ENCODE measurements at places on chromosomes 3 and 15.

GRCh38 chr3:12557473-12558100 lies 700 bp downstream of the MKRN2 start:
- DNase-seq = no peak

GRCh38 chr3:145952536-145952935 lies 208.4 kb downstream of the PLOD2 start:
- no peak for DNase-seq

- DNase-seq = no peak
Observed at GRCh38 chr3:72042397-72043203, 257.7 kb upstream of the PROK2 start.

DNA sequence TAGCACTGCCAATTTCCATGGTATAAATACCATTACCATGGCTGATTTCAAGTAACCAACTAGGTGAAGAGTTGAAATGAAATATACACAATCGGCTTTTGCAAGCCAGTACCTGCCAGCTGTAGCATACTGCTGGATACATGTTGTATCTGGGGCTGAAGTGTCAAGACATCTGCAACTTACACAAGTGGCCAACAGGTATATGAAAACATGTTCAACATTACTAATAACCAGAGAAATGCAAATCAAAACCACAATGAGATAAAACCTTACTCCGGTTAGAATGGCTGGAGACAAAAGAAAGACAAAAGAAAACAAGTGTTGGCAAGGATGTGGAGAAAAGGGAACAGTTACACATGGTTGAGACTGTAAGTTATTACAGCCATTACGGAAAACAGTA lies 11.6 kb downstream of the ATOSA start:
- no peak for DNase-seq

DNA sequence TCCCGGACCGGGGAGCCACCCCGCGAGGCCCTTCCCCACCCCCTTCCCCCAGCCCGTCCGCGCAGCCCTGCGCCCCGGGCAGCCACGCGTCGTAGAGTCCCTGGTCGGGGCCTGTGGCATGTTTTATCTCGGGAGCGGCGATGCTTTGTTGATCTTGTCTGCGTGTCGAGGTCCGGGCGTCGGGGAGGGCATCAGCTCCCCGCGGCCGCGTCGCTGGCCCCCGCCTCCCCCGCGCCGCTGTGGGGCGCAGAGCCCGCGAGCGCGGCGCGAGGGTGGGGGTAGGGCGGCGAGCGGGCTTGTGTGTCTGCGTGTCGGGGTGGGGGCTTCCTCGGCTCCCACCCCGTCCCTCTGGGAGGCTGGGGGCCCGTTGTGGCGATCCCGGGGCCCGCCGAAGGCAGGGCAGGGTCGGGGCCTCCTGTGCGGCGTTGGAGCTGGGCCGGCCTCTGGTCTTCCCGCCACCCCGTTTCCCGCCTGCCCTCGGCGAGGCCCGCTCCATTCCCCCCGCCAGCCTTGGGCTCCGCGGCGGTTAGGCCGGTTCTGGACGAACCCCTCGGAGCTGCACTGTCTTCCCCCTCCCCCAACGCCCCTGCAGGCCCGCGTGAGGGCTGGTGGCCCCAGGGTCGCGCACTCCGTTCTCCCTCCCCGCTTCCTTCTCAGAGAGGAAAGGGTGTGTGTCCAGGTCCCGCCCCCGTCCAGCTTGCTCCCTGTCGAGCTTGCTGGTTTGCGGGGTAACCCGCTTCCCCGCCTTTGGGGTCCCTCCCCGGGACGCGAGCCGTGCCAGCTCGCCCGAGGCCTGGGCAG lies 695 bp downstream of the GMPS start:
- no peak for DNase-seq

GRCh38 chr15:78944202-78944625 lies 632 bp downstream of the CTSH start:
- no peak for DNase-seq

GRCh38 chr3:123948449-123948848 lies 12.6 kb downstream of the CCDC14 start:
- no peak for DNase-seq

DNA sequence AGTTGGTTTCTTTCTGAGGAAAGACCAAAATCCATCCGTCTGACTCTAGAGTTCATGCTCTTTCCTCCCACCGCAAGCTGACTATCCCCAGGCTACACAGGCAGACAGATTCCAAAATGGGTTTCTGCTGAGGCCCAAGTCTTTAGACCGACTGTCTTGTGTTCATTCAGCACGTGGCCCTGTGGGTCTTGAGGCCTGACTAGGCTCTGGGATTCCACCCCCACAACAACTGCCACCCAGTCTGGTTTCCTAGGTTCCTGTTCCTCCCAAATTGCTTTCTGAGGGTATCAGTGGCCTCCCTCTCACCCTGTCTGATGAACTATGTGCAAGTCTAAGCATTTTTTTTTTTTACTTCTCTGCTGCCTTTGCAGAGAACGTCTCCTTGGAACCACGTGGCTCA lies 67.7 kb downstream of the CYP19A1 start:
- no peak for DNase-seq

GRCh38 chr15:89647191-89647851 lies 7.9 kb downstream of the KIF7 start:
- DNase-seq = peak; percentile 9

GRCh38 chr3:120101624-120102023 lies 7.4 kb upstream of the GSK3B start:
- DNase-seq = no peak

DNA sequence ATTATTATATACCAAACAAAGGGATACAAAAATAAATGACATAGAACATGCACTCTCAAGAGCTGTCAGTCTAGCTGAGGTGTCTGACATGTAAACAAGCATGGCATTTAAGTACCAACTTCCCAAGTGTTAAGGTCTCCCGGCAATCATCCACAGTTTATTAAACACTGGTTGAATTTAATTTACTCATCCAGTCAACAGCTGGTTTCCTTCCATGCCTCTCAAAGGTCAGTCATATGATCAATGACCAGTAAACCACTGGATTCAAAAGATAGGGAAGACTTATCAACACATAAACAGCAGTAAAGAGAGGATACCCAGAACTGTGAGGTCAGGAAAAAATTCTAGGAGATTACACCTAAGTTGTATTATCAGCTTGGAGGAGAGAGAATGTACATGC lies 80.4 kb downstream of the ADAM10 start:
- no peak for DNase-seq

DNA sequence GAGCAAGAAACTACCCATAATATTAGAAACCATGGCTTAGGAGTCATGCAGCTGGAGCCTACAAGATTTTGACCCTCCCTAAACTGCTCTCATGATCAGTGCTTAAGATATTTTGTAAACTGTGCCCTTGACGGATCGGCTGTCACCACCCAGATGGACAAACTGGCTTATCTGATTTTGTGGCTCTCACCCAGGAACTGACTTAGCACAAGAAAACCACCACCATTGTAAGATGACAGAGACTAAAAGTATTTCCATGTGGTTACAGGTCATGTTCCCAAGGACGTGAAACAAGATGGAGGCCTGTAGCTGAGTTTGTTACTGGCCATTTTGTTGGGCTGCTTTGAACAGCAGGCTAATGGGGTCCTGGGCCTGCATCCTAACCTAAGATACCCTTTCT lies 940.9 kb downstream of the OTOL1 start:
- DNase-seq = no peak

DNA sequence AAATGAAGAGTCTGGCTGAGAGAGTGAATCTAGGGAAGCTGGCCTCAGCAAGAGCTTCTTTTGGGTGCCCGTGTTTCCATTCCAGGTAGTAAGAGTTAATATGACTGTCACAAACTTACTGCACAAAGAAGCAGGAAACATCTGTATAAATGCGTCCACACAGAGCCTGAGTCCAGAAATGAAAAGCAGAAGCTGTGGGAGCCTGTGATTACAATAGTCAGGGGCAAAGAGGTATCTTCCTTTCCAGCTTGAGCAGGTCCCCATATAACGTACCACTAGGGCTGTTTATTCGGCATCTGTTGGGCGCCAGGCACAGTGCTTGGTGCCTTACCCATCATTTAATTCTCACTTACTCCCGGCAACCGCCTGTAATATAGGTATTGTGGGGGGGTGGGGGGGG lies 40.5 kb upstream of the B3GNT5 start:
- DNase-seq = no peak

GRCh38 chr3:188937389-188937788 lies 234.4 kb upstream of the TPRG1 start:
- DNase-seq = no peak

GRCh38 chr3:185457376-185457775 lies 41.5 kb downstream of the TMEM41A start:
- no peak for DNase-seq

- no peak for DNase-seq
Observed at GRCh38 chr15:48175126-48175525, 3.0 kb downstream of the MYEF2 start.

GRCh38 chr3:145704020-145704419 lies 457.0 kb downstream of the PLOD2 start:
- no peak for DNase-seq

DNA sequence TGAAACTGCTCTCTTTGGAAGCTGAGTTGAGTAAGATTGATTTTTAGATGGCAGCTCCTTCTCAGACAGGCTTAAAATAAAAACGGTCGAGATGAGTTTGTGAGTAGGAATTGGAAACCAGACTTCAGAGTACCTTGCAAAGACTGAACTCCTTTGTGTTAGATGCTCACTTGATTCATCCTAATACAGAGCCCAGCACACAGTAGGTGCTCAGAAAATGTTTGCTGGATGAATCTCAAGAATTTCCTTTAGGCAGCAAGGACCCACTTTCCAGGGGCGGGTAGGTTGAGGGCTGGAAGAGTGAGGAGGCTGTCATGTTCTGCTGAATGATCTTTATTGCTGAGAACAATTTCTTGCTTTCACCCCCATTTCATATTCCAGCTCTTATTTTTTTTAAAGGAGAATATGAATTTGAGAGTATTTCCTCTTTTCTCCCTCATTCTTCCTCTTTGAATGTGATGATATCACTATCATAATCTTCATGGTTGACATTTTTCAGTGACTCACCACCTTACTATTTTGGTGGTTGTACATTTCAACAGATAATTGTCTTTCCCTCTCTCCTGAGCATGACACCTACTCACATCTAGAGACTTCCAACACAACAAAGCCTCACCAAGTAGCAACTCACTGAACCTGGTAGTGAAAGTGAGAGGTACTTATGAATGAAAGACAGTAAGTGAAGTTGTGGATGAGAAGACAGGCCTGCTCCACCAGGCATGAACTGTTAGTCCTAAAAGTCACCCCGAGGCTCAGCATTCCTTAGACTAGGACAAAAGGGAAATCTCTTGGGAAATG lies 113.3 kb downstream of the PDCD6IP start:
- no peak for DNase-seq

DNA sequence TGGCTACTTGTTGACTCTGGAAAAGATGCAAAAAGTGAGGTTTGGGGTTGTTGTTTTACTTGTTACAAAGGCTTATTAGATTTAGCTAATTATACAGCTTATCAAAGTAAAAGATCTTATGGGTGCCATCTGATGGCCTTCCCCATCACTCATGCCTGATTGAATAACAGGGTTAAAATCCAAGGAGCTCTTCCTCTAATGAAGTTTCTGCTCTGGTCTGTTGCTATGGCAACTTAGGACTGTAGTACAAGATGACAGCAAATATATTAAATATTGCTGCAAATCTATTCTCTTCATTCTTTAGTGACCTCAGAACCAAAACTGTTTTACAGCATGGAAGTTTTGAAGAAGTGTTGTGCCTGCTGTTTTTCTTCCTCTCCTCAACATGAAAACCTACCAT lies 45.6 kb upstream of the SRGAP3 start:
- no peak for DNase-seq

DNA sequence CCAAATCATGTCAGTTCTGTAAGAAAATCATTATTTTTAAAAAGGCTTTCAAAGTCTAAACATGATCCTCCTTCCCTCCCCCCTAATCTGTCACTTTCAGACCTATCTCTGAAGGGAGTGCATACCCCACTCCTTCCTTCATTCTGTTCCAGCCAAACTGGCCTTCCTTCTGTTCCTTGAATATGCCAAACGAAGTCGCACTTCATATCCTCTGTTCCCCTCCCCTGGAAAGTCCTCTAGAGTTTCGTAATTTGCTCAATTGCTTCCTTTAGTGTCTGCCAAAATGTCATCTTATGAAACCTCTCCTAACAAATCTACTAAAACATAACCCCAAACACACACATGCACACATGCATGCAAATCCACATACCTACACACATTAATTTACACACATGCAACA lies 69.5 kb upstream of the TUSC7 start:
- DNase-seq = no peak

DNA sequence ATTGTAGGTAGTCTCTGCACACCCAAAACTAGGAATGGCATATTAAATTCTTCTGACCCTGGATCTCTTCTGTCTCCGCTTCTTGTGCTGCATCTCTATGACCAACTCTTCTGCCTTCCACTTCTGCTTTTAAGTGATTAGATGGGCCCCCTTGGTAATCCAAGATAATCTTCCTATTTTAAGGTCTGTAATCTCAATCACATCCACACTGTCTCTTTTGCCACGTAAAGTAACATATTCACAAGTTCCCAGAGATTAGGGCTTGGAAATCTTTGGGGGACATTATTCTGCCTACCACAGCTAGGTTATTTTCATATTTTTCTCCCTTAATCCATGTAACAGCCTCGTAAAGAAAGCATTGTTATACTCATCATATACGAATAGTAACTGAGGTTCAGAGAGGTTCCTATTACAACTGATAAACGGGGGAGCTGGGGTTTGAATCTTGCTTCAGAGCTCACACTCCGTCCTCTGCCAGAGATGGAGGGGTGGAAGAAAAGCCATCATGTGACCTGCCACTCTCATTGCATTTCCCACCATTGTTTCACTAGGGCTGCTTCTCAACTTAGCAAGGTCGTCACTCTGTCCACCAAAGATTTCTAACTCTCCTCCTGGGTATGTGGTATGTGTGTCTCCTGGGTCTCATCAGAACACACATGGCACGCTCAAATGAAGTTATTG lies 6.6 kb upstream of the CD47 start:
- no peak for DNase-seq

GRCh38 chr3:40690749-40691451 lies 166.1 kb downstream of the ZNF621 start:
- no peak for DNase-seq

- DNase-seq = no peak
Observed at GRCh38 chr15:64148168-64148567, 3.4 kb upstream of the SNX22 start.

GRCh38 chr3:112803467-112803866 lies 43.2 kb downstream of the CD200R1L start:
- DNase-seq = no peak

DNA sequence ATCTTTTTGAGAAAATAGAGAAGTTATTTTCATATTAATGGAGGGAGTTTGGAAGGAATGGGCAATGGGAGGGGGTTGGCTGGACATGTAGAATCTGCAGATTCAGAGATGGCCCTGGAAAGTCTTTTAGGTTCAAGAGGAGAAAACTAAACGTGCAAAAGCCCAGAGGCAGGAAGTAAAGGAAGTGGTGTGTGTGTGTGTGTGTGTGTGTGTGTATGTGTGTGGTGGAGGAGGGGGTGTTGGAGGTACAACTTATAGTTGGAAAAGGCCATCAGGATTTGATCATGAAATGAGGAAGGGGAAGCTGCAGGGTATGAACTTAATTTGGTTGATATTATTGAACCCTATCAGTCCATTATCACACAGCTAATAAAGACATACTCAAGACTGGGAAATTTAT lies 5.6 kb upstream of the LPP start:
- DNase-seq = no peak

Data from stimulated activated CD8-positive, alpha-beta memory T cell treated with anti-CD3 and anti-CD28 coated beads, Interleukin-4, amount 100 ng/mL, for 1 hour (primary cell).